ENCODE measurements at places on chromosomes 2 and 18. TPM values are rescaled to one million over a fixed set of nuclear protein-coding genes. Genes with fewer than 3 reads are reported as not detected.

CRYGB gene
- total RNA-seq = not detected

CEBPZ gene
- total RNA-seq = 33.3 TPM

FAM168B gene
- total RNA-seq = 86.7 TPM

LOXL3 gene
- total RNA-seq = 14.2 TPM

CRYGD gene
- total RNA-seq = not detected

ALK gene
- not detected for total RNA-seq

CPO gene
- total RNA-seq = not detected

GRCh38 chr2:83168377-83168776, 1290.7 kb downstream of the SUCLG1 start:
- no peak overlapping the region for H3K27ac ChIP-seq
- H3K4me3 ChIP-seq = no peak overlapping the region
- no peak for DNase-seq
- no peaks in the 10 kb centered on the region for H3K4me1 ChIP-seq

GRCh38 chr2:235518322-235519090, 24.7 kb downstream of the AGAP1 start:
- no peak overlapping the region for H3K27ac ChIP-seq
- no peak overlapping the region for H3K4me3 ChIP-seq
- H3K4me1 ChIP-seq = peaks cover 5% of the 10 kb centered on the region
- no peaks in the 10 kb centered on the region for H3K27me3 ChIP-seq

DNA sequence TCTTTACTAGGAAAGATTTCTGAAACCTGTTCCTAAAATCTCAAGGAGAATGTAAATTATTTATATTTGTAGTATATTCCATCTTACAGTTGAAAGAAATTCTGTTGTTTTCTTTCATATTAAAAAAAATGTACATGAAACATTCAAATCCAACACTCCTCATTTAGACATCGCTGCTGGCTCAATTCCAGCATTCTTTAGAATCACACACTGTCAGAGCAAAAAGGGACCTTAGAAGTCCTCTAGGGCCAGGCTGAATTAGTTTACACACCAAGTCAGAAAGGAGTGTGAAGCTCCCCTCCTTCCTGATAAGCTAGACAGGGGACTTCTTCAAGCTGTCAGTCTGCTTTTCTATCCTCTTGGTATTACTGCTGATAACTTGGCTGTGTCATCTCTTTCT, 158.6 kb upstream of the LTBP1 start:
- no peaks in the 10 kb centered on the region for H3K27me3 ChIP-seq
- H3K36me3 ChIP-seq = peaks cover 1% of the 10 kb centered on the region
- no peak overlapping the region for H3K27ac ChIP-seq
- peaks cover 2% of the 10 kb centered on the region for H3K4me1 ChIP-seq
- no peak overlapping the region for H3K4me3 ChIP-seq

- DNase-seq = no peak
- H3K27ac ChIP-seq = no peak overlapping the region
- no peak overlapping the region for H3K4me3 ChIP-seq
- H3K4me1 ChIP-seq = no peaks in the 10 kb centered on the region
These were observed 137.3 kb downstream of the GALNT14 start for GRCh38 chr2:31000970-31001369.

GRCh38 chr2:186721956-186722355, 28.1 kb downstream of the FAM171B start:
- H3K36me3 ChIP-seq = no peaks in the 10 kb centered on the region
- H3K4me3 ChIP-seq = no peak overlapping the region
- DNase-seq = no peak
- no peak overlapping the region for H3K27ac ChIP-seq
- no peaks in the 10 kb centered on the region for H3K27me3 ChIP-seq

DNA sequence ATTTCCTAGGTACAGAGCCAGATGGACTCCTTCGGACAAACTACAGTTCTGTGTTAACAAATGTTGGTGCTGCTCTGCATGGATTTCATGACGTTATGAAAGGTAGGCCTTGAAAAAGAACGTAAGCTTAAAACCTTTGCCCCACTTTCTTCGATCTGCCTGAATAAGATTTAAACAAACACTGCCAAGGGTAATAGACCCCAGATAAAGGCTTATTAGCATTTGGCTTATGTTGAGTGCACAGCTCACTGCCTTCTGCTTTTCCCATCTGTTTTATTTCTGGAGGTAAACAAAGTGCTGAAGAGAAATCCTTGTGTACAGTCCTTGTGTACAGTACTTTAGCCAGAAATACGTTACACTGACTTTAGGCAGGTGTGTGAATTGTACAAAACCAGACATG, 50.0 kb upstream of the STON1 start:
- H3K4me1 ChIP-seq = peaks cover 7% of the 10 kb centered on the region
- H3K4me3 ChIP-seq = no peak overlapping the region
- no peak for DNase-seq

Measured in IMR-90 (cell line).